Lung microvascular endothelial cell (primary cell): ENCODE measurements at places on chromosomes 1 and 21.

GRCh38 chr1:22585471-22585870 is 22.2 kb downstream of the EPHA8 start:
- no peak for DNase-seq

DNA sequence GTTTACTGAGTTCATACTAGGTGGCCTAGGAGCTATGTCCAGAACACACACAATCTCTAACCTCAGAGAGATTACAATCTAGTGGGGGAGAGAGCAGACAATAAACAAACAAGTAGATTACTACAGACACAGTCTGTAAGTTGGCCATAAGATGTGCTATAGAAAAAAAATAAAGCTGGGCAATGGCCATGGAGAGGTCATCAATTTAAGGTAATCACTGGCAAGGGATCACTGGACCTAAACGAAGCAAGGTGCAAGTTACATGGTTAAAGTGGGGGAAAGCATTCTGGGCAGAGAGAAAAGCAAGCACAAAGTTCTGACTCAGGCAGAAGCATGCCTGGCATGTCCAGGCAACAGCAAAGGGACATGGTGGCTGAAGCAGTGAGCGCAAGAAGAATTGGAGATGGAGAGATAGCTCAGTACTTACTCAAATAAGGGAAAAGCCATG is 147.0 kb downstream of the RERE start:
- no peak for DNase-seq

GRCh38 chr1:172135076-172135672 is 285.3 kb upstream of the C1orf105 start:
- peak; percentile 25 for DNase-seq

DNA sequence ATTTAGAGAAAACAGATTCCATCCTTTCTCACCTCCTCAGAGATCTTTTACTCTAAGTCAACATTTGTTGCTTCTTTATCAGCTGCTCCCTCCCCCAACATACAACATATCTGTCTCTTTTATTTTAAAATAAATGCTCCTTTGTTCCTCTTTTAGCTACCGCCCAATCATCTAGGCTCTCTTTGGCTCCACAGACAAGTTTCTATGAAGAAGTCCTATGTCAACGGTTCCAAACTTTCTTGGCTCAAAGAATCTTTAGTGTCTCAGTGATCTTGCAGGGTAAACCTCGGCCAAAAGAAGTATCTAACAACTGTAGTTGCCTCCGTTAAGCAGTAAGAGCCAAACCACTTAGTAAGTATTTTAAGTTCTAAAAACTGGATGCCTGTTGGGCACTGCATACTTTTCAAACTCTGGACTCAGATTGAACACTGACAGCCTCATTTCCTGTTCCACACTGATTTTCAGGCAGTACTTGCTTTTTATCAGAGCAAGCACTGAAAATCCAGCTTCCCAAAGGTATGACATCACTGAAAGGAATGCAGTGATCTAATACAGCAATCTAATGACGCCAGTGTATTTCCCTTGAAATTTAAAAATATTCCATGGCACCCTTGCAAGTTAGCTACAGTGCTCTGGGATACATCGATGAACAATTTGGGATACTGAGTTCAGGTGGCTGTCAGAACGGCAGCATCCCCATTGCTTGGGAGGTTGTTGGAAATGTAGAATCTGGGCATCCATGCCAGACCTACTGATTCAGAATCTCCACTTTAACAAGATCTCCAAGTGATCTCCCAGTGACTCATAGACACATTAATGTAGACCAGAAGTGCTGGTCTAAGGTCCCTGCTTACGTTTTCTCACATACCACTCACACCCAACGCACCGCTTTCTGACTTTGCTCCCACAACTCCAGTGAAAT is 26.8 kb downstream of the EGLN1 start:
- DNase-seq, result peak; percentile 94

DNA sequence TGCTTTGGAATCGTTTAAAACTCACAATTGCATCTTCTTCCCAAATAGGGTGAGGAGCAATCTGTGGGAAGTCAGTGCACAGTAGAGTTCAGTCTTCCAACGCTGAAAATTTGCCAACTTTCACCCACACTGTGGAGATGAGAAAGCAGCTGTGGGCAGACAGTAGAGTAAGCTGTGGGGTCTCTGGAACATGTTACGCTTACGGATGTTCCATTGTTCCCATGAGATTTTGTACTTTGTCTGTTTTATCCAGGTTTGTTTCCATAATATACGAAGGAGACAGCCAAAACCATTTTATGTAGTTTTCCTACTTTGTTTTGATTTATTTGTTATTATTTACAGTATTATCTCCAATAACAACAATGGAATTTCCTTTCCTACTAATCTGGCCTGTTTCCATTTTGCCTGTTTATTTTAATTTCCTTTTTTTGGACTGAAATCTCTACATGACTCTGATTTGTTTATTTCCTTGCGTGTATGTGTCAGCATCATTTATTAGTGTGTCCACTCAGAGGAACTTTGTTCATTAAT is 65.1 kb upstream of the RGL1 start:
- peak; percentile 28 for DNase-seq

- no peak for DNase-seq
Measured at GRCh38 chr1:170587253-170587593, 55.3 kb downstream of the GORAB start.

- no peak for DNase-seq
Measured at GRCh38 chr1:91345395-91346005, 59.1 kb downstream of the HFM1 start.

- peak; percentile 35 for DNase-seq
Measured at GRCh38 chr1:228964178-228965089, 229.2 kb downstream of the RHOU start.

DNA sequence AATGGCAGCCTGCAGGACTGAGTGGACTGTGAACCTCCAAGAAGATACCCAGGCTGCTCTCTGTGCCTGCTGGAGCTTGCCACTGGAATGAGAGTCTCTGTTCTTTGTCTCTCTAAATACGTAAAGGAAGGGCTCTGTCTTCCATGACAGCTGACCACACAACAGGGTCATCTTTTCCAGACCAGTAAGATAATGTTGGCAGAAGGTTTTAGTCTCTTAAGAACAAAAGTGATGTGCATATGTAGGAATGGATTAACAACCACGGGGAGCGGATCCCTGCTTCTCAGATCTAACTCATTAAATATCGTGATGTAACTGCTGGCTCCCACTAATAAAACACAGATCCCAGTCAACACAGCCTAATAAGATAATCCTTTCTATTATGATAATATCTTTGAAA is 67.5 kb downstream of the MAP10 start:
- DNase-seq, result no peak

DNA sequence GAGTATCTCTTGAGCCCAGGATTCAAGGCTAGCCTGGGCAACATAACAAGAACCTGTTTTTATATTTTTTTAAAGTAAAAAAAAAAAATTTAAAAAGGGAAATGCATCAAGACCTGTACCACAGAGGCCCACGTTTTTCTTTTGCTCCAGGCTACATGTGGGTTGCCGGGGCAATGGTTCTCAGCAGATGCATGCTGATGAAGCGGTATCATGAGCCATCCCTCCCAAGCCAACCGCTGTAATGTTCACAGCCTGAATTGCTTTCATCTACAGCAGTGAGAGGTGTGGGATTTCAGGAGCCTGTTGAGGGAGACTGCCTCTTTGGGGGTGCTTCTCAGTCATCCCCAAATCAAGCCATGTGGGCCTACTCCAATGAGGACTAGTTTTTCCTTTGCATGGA is 60.5 kb downstream of the CD58 start:
- no peak for DNase-seq

DNA sequence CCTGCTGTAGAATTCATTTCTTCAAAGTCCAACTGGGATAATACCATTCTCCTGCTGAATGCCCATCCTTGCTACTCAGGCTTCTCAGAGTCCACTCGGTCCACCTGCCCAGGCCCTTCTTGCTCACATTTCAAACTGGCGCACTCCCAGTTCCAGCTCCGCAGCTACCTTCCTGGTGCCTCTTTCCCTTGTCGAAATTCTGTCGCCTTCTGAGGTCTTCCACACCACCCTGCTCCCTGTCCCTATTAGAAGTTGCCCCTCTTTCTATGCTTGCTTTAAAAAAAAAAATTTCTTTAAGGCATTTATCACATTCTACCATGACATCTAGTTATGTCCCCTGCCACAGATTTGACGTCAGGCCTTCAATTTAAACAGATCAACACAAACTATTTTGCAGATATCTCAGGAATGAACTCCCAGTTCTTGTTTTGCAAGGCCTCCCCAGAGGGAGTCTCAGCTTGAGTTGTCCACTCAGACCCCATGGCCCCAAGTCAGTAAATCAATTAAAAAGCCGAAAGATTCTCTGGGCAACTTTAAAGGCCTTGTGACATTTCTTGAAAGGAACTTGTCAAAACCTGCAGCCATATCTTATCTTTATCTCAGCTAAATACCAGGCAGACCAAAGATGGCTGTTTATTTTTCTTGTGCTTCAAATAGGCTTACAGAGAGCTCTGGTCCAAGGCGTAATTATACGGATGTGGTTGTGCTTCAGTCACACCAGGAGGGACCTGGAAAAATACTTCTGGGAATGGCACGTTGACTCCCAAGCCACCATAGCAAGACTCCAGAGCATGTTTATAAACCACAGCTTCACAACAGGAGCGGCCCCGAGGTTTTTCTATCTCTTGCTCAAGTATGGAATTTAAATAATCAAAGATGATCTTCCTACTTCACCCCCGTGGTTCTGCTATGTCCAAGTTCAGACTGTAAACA is 2.2 kb downstream of the FAM89A start:
- no peak for DNase-seq

DNA sequence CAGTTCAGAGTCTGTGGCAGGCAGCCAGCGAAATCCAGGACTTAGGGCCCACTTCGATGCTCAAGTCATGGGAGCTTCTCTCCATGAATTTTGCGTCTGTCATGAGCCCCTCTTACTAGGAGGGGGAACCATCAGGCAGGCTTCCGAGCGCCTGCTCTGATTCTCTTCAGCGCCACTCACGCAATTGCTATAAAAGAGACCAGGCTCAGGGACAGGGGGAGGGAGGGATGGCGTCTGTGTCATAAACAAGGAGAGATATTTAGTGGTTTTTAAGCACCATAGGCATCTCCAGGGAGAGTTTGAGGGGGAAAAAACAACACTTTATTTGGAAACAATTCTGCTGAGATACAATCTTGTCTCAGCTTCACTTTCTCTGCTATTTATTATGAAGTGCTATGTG is 60.6 kb downstream of the NAV1 start:
- DNase-seq, result no peak

DNA sequence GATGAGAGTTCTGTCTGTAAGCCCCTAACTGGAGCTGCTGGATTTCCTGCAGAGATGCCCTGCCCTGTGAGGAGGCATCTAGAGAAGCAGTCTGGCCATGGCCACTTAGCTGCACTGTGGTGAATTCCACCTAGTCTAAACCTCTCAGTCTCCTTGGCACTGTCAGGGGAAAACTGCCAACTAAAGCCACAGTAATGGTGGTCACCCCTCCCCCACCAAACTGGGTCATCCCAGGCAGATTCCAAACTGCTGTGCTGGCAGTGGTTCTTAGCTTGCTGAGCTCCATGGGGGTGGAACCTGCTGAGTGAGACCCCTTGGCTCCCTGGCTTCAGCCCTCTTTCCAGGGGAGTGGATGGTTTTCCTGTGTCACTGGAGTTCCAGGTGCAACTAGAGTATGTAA is 740.6 kb downstream of the RWDD3 start:
- DNase-seq, result no peak

- DNase-seq, result no peak
Measured at GRCh38 chr1:170414989-170415709, 116.8 kb upstream of the GORAB start.
